NCI-H69 (cell line): ENCODE measurements at places on chromosomes 6 and 20.

GRCh38 chr20:59160389-59161115 lies 3.1 kb upstream of the ZNF831 start:
- no peak for DNase-seq

DNA sequence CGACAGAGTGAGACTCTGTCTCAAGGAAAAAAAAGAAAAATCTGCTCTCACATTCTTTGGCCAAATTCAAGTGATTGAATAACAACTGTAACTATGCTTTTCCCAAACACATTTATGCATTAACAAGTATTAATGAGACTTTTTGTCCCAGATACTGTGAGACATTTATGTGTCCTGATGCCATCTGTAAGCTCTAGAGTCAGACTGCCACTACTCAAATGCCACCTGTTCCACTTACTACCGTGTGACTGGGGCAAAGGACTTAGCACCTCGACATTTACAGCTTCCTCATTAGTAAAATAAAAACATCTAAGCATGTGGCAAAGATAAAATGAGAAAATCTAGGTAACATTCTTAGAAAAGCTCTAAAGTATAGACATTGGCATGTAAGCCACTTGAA lies 178.1 kb upstream of the MARCKS start:
- no peak for DNase-seq

DNA sequence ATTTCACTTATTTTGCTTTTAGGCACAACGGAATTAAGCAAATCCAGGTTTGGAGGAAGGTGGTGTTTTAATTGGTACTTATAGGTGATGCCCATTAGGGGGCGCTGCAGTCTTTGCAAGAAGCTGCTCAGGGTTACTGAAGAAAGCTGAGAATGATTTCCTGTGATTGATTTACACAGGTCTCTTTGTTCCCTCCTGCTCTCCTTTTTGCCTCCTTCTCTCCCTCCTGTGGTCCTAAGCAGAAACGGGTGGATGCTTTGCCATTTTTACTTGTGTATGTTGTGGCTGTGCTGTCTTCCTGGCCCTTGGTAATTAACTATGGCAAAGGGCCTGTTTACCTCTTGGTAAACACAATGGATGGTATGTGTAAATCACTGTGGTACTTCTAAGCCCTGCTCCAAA lies 97.8 kb downstream of the ANKS1A start:
- DNase-seq: peak; percentile 96

- peak; percentile 90 for DNase-seq
Measured at GRCh38 chr6:122553697-122554096, 56.5 kb upstream of the PKIB start.

DNA sequence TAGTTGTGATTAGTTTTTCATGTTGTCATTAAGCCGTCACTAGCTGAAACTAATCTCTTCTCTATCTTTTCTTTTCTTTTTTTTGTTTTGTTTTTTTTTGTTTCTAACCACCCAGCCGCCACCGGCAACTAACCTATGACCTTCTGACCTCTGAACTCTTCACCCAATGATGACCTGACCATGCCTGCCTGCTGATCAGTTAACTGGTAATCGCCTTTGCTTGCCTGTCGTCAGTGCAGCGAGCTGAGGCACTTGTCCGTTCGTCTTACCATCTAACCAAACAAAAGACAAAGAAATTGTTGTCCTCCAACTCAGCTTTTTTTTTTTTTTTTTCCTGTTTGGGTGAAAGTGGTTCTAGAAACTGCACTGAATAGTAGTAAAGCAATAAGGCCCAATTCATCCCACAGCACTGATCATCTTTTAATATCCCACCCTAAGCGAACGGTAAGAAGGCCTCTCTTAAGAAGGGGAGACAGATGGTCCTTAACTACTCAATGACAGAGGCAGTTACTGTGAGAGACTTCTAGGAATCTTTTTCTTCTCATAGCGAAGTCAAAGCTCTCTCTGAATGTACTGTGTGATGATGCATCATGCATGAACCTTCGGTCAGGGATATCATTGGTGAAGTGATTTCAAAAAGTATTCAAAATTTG lies 156.2 kb downstream of the QKI start:
- DNase-seq: no peak
